ENCODE measurements at places on chromosomes 13 and 19.

DNA sequence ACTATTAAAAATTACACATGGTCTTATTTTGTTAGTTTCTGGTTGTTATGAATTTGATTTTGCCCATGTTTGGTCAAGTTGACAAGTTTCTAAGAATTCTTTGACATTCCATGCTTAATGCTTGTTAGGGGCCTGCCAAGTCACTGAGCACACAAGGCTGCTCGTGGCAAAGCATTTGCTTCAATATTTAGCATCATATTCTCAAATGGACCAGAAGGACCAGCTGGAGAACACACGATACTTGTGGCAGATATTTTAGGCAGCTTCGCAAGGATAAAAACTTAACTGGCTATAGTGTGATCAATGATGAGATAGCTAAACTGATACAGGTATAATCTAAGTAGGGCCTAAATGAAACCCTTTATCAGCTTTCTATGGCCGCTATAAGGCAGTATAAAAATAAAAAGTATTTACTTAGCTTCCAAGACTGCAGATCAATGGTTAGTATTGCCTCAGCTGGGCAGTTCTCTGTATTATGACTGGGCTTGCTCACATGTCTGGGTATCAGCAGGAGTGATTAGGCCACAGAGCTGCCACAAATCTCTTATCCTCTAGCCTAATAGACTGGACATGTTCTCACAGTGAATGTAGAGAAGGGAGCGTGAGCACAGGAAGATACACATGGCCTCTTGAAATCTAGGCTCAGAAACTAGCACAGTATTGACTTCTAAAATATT is 155.9 kb upstream of the SPRY2 start:
- no peak for DNase-seq

DNA sequence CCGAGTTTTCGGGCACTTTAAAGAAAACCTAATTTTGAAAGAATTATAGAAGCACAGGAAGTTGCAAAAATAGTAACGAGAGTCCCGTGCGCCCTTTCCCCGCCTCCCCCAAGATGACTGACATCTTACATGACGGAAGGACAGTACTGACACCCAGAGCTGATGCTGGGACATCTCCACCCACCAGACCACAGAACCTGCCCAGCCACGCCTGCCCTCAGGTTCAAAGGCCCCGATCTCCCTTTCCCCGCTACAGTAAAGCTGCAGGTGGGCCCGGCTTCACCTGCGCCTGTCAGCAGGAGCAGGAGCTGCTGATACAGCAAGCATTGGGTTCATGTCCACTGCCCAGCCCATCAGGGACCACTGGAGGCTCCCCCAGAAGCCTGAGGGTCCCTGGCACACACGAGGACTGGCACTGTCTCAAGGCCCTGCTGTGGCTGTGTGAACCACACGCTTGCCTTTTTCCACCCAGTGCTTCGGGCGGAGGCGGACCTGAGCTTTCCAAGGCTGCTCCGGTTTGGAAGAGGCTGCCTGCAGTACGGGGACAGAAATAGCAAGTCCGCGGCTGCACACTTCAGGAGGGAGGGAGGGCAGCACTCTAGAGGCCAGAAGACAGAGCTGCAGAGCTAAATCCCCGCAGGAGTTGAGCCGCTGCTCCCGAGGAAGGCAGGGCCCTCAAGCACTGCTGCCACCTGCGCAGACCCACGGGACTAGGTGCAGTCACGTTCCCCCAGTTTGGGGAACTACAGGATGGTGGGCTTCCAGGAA is 8.7 kb downstream of the MAP2K2 start:
- no peak for DNase-seq

- DNase-seq = no peak
These were observed 1151.0 kb downstream of the DIAPH3 start for GRCh38 chr13:59012731-59013130.

GRCh38 chr13:39976481-39976880 is 321.0 kb downstream of the COG6 start:
- DNase-seq = no peak

- DNase-seq = no peak
These were observed 209.5 kb upstream of the ZNF536 start for GRCh38 chr19:30162718-30163117.

- no peak for DNase-seq
These were observed 51.3 kb upstream of the PCDH9 start for GRCh38 chr13:67281466-67281865.

- DNase-seq = no peak
These were observed 3.3 kb upstream of the RDH13 start for GRCh38 chr19:55066107-55066709.

DNA sequence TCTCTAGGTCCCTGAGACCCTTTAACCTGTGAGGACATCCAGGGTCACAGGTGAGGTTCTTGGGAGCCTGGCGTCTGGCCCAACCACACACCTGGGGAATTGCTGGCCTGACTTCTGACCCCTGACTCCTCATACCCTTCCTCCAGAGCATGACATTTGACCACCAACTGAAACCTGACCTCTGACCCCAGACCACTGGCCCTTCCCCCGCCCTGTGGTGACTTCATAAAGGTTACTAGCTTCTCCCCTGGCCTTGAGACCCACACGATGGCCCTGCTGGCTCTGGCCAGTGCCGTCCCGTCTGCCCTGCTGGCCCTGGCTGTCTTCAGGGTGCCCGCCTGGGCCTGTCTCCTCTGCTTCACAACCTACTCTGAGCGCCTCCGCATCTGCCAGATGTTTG is at the start of gene SPACA6:
Gene SPACA6 (plus strand): TSS at position 71 of the 400 bp plus-strand sequence. CDS start 197 bp downstream, at position 268.
- no peak for DNase-seq

GRCh38 chr13:39672378-39673132 is 17.1 kb downstream of the COG6 start:
- DNase-seq = no peak

DNA sequence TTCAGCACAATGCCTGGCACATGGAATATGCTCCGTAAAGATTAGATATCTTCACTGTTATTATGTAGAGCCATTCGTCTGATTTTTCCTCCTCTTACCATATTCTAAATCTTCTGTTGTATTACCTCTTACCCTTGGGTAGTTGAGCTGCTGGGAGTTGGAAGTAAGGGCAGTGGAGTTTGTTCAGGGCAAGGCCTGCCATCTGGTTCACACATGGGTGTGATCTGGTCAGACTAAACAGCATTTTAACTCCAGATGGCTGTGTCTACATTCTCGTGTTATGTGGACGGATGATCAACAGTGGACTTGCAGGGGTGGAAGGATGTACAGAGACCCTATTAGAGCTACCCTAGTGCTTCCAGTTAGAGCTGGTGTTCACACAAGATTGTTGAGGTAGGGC is 164.9 kb downstream of the ZIC5 start:
- no peak for DNase-seq

DNA sequence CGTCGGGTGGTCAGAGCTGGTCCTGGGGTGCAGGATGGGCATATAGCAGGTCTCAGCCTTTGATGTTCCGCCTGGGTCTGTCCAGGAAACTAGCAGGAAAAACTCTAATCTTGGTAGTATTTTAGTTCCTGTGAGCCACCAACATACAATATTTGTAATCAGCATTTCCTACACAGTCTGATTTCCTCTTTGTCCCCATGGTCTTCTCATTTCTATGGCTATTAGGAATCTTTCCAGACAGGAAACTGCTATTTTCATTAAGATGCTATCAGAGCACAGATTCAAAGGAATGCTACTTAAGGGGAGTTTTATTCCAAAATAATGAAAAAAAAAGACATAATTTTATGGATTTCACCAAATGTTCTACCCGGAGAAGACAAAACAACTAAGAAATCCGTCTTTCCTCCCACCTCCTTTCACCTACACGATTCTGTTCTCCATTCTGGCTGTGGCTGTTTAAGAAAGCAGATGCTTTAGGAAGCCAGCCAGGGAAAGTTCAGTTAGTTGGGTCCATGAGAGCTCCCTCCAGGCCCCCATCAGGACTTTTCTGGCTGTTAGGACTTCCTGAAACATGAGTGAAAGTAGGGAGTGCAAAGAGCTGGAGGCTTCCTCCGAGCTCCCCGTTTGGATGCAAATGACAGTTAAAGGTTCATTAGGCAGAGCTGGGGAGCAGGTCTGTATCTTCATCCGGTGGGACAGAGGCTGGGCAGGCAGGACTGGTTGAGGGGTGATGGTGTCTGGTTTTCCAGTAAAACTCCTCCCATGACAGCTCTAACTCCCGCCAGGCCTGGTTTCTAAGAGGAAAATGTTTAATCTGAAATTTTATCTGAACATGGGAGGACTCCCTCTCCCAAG is 36.3 kb downstream of the SHISA2 start:
- DNase-seq = no peak

GRCh38 chr13:33112766-33113165 is 96.5 kb downstream of the KL start:
- no peak for DNase-seq

DNA sequence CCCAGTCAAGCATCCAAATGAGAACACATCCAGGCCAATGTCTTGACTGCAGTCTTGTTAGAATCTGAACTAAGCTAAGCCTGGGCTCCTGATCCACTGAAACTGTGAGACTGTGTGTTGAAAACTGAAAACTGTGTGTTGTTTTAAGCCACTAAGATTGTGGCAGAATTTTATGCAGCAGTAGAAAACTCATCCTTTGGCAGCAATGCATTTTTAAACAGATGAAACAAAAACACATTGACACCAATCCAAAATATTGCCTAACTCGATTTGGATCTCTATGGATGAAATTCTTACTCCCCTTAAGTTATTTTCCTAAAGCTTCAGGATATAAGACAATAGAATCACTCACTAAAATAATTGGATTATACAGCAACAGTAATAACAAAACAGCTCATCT is 202.3 kb upstream of the KLF12 start:
- no peak for DNase-seq

DNA sequence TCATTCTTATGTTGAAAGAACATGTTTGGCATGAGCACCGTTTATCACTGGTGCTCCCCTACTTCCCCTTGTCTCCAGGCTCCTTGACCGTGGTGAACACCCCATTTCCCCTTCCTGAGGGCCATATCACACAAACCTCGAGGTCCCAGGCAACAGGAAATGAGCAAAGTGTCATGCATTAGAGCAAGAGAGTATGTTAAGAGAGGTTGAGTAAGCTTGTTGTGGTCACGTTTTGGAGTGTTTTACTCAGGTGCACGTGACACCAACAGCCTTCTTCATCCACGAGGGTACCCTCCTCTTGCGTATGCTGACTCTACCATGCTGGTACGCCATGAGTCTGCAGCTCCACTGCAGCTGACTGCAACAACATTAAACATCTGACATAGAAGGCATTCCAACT is 482.2 kb upstream of the NBEA start:
- no peak for DNase-seq

DNA sequence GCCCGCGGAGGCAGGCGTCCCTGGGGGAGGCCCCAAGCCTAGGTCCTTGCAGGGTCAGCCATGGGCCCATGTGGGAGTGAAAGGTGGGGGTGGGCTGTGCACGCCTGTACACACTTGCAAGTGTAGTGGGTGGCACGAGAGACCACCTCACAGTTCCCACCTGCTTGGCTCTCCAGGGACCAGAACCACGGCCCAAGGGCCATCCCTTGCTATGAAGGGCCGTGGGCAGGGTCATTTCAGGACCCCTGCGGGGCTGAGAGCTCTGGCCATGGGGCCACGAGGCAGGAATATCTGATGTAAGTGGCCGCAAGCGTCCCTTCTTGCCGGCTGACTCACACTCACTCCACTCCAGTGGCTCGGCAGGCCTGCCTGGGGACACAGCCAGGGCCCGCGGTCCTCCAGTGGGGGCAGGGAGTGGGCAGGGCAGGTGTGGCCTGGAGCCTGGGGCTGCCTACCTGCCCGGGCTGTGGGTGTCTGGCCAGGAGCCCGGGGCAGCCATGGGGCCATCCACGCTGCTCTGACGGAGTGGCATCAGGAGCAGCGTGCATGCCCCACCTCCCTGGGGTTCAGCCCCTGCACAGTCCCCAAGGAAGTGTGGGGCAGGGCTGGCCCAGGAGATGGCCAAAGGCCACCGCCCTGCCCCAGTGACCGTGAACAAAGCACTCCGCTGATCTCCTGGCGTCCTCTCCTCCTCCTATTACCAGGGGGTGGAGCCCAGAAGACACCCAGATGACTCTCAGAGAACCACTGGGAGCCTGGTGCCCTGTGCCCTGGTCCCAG is 8.6 kb upstream of the MKNK2 start:
- DNase-seq = peak; percentile 94

DNA sequence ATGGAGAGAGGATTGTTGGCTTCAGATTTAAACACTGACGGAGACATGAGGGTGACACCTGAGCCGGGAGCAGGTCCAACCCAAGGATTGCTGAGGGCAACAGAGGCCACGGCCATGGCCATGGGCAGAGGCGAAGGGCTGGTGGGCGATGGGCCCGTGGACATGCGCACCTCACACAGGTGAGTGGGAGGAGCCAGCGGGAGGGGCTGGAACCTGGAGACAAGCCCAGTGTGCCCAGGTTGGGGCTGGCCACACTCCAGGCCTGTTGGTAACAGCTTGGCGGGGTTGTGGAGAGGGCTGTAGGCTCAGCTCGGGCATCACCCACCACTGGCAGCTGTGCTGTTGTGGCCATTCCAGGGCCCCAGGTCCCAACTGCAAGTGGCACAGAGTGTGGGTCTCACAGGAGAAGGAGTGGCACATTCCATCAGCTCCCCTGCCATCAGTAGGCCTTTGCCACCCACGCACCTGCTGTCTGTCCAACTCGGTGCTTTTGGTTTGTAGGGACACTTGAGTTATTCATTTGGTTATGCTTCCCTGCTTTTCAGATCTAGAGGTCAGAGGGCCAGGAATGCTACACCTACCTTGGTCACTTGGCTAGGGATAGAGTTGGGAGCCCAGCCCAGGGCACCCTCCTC is 49.8 kb downstream of the TSSK6 start:
- no peak for DNase-seq

GRCh38 chr19:40576151-40576584 is 505 bp upstream of the SHKBP1 start:
- DNase-seq = no peak

GRCh38 chr19:7469669-7470285 is 19.1 kb downstream of the PEX11G start:
- DNase-seq = no peak

DNA sequence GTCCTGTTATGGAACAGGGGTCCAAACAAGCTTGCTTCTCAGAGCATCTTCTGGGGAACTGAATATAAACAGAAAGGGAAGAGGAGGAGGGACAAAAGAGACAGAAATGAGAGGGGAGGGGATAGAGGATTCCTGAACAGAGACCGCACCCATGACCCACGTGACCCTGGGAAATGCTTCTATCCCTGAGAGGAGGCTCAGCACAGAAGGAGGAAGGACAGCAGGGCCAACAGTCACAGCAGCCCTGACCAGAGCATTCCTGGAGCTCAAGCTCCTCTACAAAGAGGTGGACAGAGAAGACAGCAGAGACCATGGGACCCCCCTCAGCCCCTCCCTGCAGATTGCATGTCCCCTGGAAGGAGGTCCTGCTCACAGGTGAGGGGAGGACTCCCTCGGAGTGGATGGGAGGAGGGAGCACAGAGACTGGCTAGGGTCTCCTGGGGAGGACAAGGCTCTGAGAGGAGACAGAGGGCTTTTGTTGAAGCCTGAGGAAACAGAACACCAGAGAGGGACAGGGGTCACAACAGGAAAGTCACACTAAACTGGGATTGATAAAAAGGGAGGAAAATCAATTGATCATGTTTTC is at the start of gene CEACAM6:
Gene CEACAM6 (plus strand): TSS at position 203 of the 586 bp plus-strand sequence. CDS start 109 bp downstream, at position 312.
- no peak for DNase-seq

DNA sequence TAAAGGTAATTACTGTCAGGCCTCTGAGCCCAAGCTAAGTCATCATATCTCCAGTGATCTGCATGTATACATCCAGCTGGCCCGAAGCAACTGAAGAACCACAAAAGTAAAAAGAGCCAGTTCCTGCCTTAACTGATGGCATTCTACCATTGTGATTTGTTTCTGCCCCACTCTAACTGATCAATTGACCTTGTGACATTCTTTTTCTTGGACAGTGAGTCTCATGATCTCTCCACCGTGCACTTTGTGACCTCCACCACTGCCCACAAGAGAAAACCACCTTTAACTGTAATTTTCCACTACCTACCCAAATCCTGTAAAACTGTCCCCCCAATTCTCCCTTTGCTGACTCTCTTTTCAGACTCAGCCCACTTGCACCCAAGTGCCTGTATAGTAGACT is 17.2 kb upstream of the CXCL17 start:
- DNase-seq = no peak

Measured in NCI-H460 (cell line).